AG09309 (cell line): ENCODE measurements at places on chromosomes 1 and 21.

- no peak for DNase-seq
Measured at GRCh38 chr21:22019766-22020165, 1021.6 kb downstream of the NCAM2 start.

DNA sequence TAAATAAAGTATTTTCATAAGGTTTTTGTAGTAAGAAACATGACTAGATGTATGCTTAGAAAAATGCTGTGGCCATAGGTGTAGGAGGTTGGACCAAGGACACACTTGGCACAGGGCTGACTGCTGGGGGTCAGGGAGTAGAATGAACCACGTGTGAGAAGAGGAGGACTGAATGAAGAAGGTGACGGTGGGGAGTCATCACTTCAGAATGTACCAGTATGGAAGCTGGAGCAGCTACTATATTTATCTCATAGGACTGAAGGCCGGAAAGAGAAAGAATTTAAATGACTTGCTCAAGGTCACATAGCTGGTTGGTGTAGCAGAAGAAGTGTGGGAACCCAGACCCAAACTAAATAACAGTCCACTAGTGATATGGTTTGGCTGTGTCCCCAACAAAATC is 79.8 kb upstream of the HAO2 start:
- no peak for DNase-seq

- DNase-seq = no peak
Measured at GRCh38 chr21:43605320-43606215, 53.7 kb downstream of the HSF2BP start.

- DNase-seq = no peak
Measured at GRCh38 chr1:58714544-58714943, 14.7 kb upstream of the MYSM1 start.

DNA sequence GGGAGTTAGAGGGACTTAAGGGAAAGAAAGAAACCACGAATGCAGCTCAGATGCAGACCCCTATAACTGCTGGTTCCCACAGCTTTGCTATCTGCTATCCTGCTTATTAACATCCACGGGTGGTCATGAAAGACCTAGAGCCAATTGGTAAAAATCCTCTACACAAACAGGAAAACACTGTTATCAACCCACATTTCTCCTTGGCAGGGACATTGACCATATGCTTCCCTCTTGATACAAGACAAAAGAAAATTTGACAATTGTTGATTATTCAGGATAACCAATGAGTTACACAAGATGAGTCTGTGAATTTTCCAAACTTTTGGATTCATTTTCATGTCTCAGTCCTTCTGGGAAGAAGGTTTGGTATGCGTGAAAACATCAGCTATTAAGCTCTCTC is 90.4 kb downstream of the TIAM1 start:
- no peak for DNase-seq

DNA sequence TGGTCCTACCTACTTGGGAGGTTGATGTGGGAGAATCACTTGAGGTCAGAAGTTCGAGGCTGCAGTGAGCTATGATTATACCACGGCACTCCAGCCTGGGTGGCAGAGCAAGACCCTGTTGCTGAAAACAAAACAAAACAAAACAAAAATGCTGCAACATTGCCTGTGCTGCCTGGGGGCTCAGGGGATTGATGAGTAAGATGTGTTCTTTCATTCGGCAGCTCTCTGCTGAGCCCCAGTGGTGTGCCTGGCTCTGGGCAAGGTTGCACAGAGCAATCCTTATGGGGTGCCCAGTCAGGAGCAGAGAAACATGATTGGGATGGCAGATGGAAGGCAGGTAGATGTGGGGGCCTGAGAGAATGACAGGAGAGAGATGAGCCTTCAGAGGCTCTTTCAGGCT is 28.6 kb upstream of the KDM4A start:
- no peak for DNase-seq

DNA sequence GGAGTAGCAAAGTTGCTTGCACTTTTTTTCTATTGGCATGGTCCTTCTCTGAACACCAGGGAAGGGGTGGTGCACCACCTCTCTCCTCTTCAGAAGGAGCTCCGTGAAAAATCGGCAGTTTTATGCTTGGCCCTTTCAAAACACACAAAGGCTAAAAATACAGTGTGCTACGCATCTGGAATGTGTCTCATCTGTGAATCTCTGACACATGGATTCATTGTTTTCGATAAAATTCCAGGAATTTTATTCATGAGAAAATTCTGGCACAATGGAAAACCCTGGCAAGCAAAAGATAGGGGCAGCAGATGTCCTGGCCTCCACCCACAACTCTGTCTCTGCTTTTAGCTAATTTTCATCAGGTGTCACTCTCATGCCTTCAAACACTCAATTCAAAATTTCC is 42.9 kb downstream of the ERG start:
- no peak for DNase-seq

DNA sequence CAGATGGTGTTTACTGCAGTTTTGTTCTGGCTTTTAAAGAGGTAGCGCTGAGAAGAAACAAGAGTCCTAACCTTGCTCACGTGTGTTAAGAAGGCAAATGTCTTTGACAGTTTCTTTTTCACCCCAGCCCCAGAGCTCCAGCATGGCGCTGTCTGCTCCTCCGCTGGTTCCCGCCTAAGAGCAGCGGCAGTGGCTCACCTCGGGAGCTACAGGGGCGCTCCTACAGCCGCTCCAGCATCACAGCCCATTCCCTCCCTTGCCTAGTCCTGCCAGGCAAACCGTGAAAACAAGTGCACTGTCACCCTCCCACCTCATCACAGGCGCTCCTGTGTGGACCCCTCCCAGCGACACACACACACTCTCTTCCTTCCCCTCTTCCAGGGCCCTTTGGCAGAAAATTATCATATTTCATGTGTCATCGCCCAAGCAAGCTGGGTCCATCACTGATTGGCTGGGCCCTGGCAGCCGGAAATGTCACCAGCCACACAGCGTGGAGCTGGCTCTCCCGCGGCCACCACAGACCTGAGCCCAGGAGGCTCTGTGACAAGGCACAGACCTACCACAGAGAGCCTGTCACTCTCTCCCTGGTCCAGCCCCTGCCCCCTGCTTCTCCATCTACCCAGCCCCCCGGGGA is 1.2 kb upstream of the HIVEP3 start:
- DNase-seq = no peak

- no peak for DNase-seq
Measured at GRCh38 chr1:75723989-75724471, 479 bp upstream of the ACADM start.

GRCh38 chr1:205319081-205320018 is 2.2 kb downstream of the NUAK2 start:
- peak; percentile 46 for DNase-seq

DNA sequence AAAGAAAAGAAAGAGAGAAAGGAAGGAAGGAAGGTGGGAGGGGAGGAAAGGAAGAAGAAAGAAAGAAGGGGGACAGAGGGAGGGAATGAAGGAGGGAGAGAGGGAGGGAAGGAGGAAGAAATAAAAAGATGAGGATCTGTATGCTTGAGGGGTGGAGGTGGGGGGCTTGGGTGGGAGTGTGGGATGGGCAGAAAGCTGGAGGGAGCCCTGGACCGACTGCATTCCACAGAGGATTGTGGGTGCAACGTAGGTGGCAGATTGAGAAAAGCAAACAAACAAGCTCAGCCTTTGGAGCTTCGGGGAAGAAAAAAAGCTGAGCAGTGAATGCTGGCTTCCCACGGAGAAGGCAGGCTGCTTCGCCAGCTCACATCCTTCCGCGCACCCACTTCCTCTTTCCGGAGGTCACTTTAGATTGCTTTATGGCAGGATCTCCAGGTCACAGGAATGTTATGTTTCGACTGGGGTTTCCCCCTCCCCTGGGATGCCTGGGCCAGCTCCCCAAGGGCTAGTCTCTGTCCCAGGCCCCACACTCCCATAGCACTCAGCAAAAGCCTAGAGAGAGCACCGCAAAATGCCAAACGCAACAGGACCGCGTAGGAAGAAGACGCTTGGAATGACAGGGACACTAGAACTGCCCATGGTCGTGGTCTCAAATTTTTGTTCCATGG is 20.7 kb upstream of the LGALS8 start:
- no peak for DNase-seq

DNA sequence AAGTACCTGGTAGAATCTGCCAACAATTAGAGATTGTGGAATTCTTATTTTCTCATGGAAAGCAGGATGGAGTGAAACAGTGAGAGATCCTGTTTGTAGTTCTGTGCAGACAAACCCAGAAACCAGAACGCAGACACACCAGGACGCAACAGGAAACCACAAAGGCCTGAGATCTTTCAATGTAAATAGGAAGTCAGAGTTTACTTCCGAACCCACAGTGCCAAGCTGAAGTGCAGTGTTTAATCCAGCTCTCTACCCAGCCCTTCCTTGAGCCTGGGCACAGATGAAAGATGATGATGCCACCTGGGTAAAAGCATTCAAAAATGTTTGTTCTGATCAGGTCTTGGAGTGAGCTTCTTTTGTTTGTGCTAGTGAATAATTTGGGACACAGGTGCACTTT is 244.2 kb upstream of the HOOK1 start:
- no peak for DNase-seq

DNA sequence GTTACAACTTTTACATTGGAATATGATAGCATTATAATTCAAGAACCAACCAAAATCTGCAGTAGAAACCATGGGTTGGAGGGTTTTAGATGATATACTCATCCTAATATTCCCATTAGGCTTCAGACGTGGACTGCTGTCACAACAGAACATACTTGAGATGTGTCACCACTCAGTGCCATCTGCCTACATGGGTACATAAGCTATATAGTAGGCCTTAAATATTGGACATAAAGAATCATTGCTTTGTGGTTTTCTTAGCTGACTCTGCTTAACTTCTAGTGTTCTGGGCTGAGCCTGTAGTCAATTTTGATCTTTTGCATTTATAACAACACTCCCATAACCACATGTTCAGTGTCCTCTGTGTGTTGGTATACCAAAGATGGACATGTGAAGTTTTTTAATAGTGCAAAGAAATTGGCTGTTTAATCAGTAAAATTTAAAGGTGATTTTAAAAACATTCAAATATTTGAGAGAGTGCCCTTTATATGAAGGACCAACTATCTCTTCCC is 14.2 kb downstream of the RAP1A start:
- DNase-seq = no peak

DNA sequence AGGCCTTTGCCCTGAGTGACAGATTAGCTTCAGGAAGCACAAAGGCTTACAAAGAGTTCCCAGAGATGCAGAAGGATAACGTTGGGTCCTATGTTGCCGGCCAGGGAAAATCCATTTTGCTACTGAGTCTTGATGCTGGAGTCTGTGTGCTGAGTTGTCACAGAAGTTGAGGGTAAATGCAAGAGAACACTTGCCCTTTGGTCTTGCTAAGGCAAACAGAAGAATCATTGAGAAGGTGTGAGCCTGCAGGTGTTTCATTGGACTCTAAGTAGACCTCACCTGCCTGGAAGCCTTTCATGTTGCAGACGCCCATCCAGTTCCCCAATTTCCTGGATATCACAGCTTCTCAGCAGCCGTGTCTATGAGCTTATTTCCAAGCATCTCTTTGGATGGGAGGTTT is 105.2 kb downstream of the PCP4 start:
- DNase-seq = no peak

DNA sequence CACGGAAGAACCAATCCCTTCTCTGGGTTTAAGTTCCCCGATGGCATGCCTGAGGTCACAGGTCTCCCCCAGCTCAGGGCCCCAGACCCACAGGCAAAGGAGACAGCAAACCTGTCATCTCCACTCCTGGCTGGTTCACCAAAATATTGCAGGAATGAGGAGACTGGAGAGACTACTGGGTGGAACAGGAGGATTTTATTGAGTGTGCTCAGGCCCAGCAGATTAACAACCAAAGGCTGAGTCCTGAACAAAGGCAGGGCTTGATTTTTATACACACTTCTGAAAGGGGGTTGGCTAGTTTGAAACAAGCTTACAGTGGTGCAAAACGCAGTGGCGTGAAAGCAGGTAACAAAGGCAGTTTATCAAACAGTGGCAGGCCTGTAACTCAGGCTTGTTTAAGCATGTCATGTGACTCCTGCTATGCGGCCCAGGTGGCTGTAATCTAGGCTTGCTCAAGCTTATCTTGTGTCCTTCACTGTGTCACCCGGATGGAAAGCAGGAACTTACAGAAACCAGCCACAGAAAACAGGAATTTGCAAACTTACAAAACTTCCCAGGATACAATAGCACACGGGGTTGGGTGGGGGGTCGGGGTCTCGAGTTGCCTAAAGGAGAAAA is 27.4 kb upstream of the KCNJ15 start:
- DNase-seq = no peak

- no peak for DNase-seq
Measured at GRCh38 chr21:38460171-38460742, 38.0 kb downstream of the ERG start.

GRCh38 chr1:197761654-197762053 is 13.6 kb downstream of the DENND1B start:
- no peak for DNase-seq

GRCh38 chr1:94310570-94311270 is 73.3 kb upstream of the ARHGAP29 start:
- DNase-seq = no peak

- DNase-seq = no peak
Measured at GRCh38 chr1:22847709-22848108, 125.0 kb downstream of the LACTBL1 start.

DNA sequence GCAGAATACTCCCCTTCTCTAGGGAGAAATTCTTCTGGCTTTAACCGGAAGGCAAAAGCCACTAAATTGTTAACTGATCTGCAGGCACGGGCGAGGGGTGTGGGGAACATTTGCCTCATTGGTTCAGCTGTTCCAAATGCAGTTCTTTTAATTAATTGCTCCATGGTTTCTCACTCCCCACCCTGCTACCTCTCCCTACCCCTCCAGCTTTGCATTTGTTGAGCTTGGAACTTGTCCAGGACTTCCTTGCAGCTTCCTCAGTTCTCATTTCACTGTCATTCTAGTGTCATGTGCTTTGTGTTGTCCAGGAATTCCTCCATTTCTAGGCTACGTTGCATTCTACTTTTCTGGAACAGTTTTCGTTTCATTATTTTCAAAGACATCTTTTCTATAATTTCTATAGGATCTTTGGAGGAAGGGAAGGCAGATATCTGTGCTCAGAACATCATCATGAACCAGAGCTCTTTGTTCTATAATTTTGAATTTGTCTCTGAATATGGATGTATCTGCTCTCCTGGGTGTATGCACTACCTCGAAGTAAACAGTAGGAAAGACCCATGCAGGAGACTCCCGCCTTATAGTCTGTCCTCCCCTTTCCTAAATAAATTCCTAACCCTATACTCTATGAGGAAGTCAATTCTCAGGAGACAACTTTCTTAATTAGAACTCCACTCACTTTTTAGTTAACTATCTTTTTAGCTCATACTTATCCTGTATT is 132.4 kb upstream of the LMO4 start:
- no peak for DNase-seq

DNA sequence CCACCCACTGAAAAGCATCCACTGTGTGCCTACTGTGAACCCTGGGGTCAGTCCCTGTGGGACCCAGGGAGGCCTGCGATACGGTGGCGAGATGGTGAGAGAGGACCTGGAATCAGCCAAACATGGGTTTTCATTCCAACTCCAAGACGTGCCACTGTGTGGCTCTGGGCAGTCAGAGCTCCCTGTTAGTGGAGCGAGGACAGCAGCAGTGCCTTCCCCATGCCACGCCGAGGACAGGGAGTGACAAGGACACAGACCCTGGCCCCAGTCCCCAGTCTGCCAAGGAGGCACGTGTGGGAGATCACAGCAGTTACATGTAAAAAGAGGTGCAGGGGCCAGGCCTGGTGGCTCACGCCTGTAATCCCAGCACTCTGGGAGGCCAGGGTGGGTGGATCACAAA is 50.9 kb upstream of the TMEM51 start:
- DNase-seq = no peak

GRCh38 chr1:37989361-37989930 is 376 bp downstream of the SF3A3 start:
- DNase-seq = no peak
